ENCODE measurements at places on chromosomes 2 and 18.

- DNase-seq, result no peak
These were observed 182.7 kb downstream of the UXS1 start for GRCh38 chr2:106011380-106011779.

- DNase-seq, result no peak
These were observed 129.8 kb upstream of the ARL4C start for GRCh38 chr2:234626566-234627130.

DNA sequence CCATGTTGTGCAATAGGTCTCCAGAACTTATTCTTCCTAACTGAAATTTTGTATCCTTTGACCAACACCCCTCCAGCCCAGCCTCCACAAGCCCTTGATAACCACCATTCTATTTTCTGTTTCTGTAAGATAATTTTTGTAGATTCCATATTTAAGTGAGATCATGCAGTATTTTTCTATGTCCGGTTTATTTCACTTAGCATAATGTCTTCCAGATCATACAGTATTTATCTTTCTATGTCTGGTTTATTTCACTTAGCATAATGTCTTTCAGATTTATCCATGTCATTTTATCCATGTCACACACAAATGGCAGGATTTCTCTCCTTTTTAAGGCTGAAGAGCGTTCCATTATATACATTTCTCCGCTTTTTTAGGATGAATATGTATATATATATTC is 24.4 kb upstream of the ONECUT2 start:
- no peak for DNase-seq

DNA sequence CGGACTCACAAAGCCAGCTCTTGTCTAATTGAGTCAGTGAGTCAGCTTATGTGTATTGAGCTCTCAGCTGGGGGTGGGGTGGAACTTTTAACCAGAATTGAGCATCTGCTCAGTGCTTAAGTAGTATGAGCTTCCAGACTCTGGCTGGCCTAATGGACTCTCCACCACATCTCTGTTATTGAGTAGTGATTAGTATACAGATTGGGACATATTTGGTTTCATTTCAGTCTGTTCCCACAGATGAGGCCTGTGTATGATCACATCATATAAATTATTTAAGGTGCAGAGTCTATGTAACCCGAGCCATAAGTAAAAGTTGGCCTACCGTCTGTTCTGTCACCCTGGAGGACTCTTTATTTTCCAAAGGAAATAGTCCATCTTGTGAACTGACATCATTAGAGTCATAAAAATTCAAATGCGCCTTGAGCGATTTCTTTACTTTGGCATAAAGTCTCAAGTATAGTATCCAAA is 152.1 kb downstream of the THSD7B start:
- DNase-seq, result no peak

- no peak for DNase-seq
These were observed 232.6 kb downstream of the LDLRAD4 start for GRCh38 chr18:13451213-13451540.

DNA sequence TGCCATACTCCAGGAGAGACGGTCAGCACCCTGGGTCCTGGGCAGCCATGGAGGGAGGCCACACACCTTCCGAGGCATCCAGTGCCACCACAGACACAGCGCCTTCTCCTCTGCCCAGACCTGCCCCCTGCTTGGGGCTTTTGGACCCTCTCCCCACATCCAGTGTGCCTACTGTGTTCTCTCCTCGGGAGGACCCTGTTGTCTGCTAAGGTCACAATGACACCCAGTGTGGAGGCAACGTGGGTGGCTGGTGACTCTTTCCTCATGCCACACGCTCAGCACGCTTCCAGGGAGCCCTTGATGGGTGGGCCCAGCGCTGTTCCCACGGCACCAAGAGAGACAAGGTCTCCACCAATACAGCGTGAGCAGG is 251.9 kb downstream of the EIPR1 start:
- no peak for DNase-seq
